ENCODE measurements at places on chromosomes 13 and 19.

DNA sequence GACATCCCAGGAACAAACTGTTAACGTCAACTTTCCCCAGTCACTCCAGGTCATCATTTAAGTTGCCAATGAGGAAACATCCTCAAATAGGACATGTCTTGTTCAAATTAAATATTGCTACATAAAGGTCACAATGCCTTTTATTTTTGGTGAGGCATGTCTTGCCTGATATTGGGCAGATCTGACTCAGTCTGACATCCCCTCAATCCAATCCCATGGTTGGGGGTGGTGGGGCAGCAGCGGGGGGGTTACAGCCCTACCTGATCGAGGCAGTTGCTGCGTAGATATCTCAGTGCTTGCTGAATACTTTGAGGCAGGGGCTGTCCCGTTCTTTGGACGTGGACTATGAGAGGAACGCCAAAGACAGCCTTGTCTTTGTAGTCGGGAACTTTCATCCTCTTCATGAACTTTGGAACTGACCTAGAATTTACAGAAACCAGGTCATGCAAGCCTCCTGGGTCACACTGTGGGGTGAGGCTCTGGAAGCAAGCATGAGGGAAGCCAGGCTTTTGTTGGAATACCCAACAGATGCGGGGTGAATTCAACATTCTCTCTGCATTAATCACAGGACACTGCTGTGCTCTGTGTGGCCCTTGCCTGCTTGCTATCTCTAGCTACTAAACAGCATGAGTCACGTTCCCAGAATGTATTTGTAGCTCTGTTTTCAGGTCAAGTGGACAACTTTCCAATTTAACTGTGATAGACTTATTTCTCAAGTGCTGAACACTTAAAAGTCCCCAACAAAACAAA, 109.8 kb downstream of the KL start:
- peak; percentile 86 for DNase-seq

- no peak for DNase-seq
Observed at GRCh38 chr19:4053423-4054324, 13.0 kb downstream of the ZBTB7A start.

DNA sequence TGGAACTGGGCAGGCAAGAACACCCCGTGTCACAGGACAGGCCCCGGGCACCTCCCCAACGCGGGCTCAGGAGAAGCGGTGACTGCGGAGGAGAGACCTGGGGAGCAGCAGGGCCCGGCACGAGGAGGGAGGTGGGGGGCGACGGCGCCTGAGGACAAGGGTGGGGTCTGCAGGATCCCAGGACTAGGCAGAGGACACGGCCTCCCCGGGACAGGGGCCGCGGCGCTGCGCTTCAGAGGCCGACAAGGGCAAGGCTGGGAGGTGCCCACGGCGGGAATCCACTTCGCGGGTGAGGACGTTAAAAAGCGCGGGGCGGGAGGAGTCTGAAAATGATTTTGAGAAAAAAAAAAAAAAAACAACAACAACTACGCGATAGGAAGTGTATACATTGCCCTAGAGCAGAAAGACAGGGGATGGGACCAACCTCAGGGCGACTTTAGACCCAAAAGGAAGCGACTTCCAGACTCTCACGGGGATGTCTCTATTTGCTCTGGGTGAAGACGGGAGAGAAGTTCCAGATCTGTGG, 44.9 kb downstream of the ZNF611 start:
- DNase-seq = no peak

DNA sequence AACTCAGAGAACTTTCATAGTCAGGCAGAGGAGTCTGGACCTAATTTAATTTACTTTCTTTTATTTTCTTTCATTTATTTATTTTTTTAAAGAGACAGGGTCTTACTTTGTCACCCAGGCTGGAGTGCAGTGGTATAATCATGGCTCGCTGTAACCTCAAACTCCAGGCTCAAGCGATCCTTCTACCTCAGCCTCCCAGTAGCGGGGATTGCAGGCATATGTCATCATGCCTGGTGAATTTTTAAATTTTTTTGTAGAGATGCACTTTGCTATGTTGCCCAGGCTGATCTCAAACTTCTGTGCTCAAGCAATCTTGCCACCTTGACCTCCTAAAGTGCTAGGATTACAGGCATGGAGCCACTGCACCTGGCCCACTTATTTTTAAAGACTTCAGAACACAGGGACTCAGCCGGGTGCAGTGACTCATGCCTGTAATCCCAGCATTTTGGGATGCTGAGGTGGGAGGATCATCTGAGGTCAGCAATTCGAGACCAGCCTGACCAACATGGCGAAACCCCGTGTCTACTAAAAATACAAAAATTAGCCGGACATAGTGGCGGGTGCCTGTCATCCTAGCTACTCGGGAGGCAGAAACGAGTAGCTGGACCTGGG, 50.6 kb downstream of the KLF5 start:
- DNase-seq = no peak

- peak; percentile 89 for DNase-seq
Observed at GRCh38 chr19:13847407-13848339, 29.3 kb upstream of the NANOS3 start.

DNA sequence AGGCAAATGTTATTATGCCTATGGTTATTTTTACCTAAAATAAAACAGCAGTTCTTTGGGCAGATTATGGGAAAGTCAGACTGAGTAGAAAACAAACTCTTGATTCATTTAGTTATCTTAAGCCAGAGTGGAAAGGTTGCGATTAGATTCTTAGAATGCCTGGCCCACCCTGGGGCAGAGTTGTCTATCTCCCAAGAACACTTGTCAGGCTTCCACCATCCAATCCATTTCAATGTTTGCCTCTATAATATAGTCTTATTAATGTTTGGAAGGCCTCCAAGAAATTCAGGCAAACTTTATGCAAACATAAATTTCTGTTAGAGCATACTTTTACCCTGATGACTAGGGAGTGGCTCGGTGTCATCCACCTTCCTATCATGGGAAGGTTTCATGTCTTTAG, 207.0 kb downstream of the SLITRK6 start:
- DNase-seq = no peak

DNA sequence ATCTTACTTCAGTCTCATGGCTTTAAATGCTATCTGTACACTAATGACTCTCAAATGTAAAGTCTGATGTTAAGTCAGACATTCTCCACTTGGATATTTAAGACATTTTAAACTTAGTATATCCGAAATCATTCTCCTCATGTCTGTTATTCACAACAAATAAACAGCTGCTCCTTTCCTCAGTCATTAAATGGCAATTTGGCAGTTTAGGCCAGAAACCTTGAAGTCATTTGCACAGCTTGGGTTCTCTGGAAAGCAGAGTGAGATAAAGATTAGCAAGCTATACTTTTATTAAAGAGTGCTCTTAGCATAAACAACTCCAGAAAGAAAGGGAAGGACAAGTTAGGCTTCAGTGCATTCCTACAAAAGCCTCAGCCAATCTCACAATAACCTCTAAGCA, 53.7 kb downstream of the DNAJC15 start:
- DNase-seq = no peak

- DNase-seq = no peak
Observed at GRCh38 chr13:46655377-46656180, 102.6 kb downstream of the LRCH1 start.

DNA sequence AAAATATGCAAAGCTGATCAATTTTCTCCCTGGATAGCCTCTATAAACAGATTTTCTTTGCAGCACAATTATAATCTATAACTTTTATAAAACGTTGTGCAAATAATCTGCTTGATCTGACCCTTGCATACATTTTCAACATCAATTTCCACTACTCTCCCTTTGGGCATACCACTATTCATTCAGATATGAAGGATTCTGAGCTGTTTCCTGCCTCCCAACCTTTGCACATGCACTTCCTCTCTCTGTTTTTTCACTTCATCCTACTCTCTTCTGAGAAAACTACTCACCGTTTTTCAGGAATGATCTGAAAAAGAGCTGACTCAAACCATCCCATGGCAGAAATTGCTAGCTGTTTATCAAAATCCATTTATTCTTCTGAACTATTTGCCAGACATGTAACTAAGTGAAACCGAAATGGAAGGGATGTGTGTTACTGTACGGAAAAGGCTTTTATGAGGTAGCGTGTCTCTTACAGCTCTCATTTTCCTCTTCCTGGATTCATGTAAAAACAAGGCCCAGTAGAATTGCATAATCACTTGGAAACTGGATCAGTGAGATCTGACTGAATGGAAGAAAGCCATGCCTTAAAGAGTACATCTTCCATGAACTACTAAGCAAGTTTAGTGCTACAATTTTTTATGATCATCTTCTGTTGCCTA, 1447.3 kb upstream of the MIR17HG start:
- no peak for DNase-seq

DNA sequence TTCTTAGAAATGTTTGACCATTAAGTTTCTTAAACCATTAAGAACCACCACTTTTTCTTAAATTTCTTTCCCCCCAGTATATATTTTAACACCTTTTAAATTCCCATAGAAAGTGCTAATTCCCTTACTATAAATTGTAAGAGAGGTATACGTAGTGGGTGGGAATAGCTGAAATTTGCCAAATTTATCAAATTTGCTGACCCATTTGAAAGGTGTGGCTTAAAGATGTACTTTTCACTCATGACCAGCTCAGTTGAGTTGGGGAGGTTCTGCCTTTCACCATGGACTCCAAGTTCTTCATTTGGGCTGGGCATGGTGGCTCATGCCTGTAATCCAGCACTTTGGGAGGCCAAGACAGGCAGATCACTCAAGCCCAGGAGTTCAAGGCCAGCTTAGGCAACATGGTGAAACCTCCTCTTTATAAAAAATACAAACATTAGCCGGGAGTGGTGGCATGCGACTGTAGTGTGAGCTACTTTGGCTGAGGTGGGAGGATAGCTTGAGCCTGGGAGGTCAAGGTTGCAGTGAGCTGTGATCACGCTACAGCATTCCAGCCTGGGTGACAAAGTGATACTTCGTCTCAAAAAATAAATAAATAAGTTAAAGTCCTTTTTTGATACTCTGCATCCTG, 133.2 kb downstream of the MRPL57 start:
- no peak for DNase-seq
